Activated B cell treated with CpG ODN at 0.5 μM for 24 hours (primary cell): ENCODE measurements at places on chromosomes 1 and 21.
A peak's percentile ranks its signal among the peaks of the same experiment; 100 is the strongest.

DNA sequence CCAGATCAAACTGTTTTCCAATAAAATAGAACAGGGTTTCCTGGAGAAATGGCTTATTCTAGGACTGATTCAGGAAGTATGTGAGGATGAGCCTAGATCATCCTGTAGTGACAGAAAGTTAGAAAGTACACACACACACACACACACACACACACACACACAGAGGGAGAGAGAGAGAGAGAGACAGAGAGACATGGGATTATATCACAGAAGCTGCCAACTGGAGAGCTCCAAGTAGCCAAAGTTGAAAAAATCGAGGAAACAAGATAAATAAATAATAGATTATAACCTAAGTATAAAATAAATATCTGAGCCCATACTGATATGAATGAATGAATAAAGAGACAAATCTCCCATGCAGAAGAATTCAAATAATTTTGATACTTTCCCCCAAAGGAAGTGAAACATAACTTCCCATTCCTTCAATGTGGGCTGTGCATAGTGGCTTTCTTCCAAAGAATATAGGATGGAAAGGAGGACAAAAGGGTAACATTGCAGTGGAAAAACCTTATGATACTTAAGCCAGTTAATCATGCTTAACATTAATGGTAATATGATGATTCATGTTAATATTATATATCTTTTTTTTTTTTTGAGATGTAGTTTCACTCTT lies 171.6 kb downstream of the NTPCR start:
- no peak for DNase-seq

GRCh38 chr1:68594851-68595250 lies 98.0 kb upstream of the DEPDC1 start:
- DNase-seq, result no peak

DNA sequence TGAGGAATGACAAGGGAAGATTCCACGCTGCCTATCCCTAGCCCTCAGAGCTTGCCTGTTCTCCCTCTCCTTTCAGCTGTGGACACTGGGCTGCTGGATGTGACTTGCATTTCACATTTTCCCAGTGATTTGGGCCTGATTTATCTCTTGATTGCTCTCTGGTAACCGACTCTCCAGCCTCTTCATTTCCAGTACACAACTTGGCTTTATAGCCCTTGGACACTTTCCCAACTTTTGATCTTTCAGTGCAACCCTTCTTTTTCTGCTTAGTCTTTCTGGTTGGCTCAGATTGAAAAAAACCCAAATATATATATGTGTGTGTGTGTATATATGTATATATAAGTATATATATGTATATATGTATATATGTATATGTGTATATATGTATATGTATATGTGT lies 138.3 kb downstream of the RYR2 start:
- DNase-seq, result no peak

DNA sequence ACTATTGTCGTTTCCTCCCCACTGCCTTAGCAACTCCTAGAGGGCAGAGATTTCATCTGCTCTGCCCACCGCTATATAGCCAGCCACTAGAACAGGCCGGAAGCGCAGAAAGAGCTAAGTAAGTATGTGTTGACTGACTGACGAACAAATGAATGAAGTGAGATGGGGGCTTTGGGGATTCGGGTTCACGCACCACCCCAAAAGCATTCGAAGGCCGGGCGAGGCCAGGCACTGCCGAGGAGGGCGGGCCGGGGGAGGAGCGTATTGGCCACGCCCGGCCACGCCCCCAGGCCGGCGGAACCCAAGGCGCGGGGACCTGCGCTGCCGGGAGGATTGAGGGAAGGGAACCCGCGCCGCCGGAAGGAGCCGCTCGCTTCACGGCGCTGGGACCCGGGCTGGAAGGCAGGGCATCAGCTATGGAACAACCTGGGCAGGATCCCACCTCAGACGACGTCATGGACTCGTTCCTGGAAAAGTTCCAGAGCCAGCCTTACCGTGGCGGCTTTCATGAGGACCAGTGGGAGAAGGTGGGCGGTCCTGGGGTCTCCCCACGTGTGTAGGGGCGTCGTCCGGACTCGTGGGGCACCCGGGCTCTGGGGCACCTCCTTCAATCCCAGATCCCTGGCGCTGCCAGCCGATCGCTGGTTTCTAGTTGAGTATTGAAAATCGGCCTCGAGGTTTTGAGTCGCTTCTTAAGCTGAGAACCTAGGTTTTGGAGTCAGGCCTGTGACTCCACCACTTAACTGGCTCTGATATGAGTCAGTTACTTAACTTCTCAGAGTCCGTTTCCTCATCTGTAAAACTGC lies at the start of gene TTC4:
Gene TTC4 (plus strand): TSS at position 369 of the 806 bp plus-strand sequence. CDS start 48 bp downstream, at position 417.
- peak; percentile 88 for DNase-seq

- DNase-seq, result no peak
These were observed 57.4 kb downstream of the PTPRC start for GRCh38 chr1:198696211-198696610.
